Cardiac muscle cell (in vitro differentiated cells and primary cell): ENCODE measurements at places on chromosomes 4 and X. TPM values are rescaled to one million over a fixed set of nuclear protein-coding genes. Genes with fewer than 3 reads are reported as not detected.

Gene MTTP
- 0.69 and 2.5 TPM in 2 replicates for total RNA-seq

Gene TRPC5OS
- total RNA-seq: 0.04 TPM in 1 of 2 replicates, not detected in the other

Gene ARSJ
- 0.30 and 0.85 TPM in 2 replicates for total RNA-seq

Gene CD40LG
- total RNA-seq: not detected in 2 replicates

Gene MSMO1
- 65.8 and 170 TPM in 2 replicates for total RNA-seq

Gene TACR3
- total RNA-seq: not detected in 2 replicates

Gene NKX3-2
- 0.39 and 0.45 TPM in 2 replicates for total RNA-seq

Gene BEX5
- 6.3 and 10.6 TPM in 2 replicates for total RNA-seq

Gene CEP135
- 2.4 and 5.5 TPM in 2 replicates for total RNA-seq

DNA sequence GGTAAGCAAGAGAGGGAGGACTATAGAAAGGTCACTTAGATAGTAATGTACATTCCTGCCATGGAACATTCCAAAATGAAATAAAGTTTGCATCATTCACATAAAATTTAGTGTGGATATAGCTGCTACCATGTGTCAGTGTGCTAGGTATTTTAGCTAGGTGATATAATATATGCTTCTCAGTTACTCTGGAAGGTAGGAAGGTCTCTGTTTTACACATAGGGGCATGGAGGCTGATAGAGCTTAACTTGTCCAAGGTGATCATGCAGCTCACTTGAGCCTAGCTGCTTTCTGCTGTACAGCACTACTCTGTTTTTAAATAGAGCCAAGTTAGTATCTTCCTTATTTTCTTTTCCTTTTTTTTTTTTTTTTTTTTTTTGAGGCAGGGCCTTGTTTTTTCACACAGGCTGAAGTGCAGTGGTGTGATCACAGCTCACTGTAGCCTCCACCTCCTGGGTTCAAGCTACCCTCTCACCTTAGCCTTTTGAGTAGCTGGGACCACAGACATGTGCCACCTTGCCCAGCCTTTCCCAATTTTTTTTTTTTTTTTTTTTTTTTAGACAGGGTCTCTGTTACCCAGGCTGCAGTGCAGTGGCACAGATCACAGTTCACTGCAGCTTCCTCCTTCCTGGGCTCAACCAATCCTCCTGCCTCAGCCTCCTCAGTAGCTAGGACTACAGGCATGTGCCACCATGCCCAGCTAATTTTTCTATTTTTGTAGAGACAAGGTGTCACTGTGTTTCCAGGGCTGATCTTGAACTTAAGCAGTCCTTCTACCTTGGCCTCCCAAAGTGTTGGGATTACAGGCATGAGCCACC is 10.4 kb downstream of the AFF1 start:
- DNase-seq: no peak

DNA sequence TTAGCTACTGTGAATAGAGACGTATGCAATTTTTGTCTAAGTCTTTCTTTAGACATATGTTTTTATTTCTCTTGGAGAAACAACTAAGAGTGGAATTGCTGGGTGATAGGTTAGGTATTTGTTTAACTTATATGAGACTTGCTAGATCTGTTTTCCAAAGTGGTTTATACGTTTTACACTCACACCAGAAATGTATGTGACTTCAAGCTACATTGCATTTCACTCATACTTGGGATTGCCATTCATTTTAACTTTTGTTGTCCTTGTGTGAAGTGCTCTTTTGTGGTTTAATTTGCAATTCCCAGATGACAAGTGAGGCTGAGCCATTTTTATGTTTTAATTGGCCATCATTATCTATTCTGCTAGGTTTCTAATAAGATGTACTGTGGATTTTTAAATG is 817.2 kb downstream of the GLUD2 start:
- no peak for DNase-seq

DNA sequence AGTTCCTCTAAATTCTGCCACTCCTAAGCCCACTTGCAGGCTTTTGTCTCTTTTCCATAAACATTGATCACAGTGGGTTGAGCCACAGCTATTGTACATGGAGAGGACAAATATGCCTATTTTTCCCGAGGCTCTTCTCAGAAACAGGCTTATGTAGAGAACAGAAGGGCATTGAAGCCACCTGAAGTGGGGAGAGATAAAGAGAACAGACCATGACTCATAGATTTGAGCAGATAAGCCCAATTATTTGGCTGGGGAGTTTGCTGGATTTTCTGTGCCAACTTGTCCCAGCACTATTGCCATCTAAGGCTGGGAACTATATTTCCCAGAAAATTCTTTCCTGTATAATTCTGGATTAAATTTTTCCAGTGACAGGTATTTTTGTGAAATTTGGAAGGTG is 446.1 kb upstream of the RPS6KA3 start:
- DNase-seq: no peak

- no peak for DNase-seq
Observed at GRCh38 chr4:133623847-133624246, 474.8 kb downstream of the PCDH10 start.

DNA sequence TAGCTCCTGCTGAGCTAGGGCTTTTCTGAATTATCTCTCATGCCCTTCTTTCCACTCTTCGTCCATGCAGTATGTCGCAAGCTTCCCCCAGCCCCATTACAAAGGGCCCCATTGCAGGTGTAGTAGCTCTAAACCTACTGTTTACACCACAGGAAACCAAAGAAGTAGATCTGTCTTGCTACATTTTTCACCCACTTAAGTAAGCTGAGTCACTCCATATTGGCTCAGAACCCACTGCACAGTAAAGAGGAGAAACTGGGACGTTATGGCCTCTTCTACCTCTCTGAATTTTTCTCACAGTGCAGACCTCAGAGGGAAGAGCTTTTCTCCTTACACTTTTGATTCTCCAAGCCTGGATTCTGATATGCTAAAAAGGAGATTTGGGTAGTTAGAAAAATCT is 200.2 kb downstream of the SMARCA1 start:
- DNase-seq: no peak

DNA sequence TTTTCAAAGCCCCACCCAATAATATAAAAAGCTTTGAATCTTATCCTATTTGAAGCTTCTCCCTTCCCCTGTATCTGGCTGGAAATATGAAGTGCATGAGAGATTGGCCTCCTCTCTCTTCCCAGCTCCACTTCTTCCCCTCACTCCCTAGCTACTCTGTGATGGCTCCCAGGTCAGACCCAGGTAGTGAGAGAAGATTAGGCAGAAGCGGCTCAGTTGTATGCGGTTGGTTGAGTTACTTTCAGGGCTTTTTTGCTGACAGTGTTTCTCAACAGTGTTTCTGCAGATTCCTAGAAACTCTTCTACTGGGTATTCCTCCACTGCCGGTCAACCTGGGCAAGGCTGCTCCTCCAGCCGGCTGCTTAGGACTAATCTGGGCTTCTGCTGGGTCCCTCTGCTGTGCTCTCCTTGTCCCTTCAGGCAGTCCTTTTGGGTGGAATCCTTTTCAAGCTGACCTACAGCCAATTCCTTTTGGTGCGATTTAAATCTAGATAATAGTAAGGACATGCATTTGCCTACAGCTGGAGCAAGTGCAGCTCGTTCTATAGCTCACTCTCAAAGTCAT is 87.4 kb upstream of the SLC7A11 start:
- DNase-seq: no peak

GRCh38 chrX:109709129-109709631 is 23.9 kb downstream of the ACSL4 start:
- DNase-seq: peak; percentile 68

- DNase-seq: no peak
Observed at GRCh38 chr4:2072971-2073807, 14.1 kb downstream of the NAT8L start.

GRCh38 chr4:120703908-120704307 is 218.6 kb downstream of the PRDM5 start:
- DNase-seq: no peak

GRCh38 chr4:148270630-148271029 is 171.6 kb downstream of the NR3C2 start:
- no peak for DNase-seq

GRCh38 chrX:124475358-124475757 is 129.0 kb downstream of the SH2D1A start:
- no peak for DNase-seq

DNA sequence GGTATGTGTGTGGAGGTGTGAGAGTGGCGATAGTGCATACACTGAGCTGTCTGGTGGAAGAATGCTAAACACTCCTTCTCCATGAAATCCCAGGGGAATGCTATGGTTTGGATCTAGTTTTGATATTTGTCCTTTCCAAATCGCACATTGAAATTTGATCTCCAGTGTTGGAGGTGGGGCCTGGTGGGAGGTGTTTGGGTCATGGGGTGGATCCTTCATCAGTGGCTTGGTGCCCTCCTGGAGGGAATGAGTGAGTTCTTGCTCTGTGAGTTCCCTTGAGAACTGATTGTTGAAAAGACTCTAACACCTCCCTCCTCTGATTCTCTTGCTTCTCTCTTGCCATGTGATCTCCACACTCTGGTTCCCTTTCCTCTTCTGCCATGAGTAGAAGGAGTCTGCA is 114.1 kb upstream of the HHIP start:
- no peak for DNase-seq

DNA sequence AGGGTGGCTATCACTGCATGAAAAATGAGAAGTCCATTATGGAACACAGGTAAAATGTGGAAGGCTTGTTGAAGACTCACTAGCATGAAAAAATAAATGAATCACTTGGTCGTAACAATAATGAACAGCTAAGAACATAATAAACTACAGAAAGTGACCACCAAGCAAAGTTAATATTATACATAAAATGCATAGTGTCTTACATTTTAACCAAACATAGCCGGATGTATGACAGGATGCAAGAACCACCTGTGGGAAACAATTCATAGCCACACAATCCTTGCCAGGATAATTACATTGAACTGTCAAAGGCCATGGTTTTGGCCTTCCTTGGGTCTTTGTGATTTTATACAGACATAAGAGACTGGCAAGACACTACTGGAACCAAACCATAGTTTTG is 81.9 kb upstream of the ATXN3L start:
- DNase-seq: no peak

- peak; percentile 11 for DNase-seq
Observed at GRCh38 chr4:102439812-102440211, 61.3 kb upstream of the NFKB1 start.

DNA sequence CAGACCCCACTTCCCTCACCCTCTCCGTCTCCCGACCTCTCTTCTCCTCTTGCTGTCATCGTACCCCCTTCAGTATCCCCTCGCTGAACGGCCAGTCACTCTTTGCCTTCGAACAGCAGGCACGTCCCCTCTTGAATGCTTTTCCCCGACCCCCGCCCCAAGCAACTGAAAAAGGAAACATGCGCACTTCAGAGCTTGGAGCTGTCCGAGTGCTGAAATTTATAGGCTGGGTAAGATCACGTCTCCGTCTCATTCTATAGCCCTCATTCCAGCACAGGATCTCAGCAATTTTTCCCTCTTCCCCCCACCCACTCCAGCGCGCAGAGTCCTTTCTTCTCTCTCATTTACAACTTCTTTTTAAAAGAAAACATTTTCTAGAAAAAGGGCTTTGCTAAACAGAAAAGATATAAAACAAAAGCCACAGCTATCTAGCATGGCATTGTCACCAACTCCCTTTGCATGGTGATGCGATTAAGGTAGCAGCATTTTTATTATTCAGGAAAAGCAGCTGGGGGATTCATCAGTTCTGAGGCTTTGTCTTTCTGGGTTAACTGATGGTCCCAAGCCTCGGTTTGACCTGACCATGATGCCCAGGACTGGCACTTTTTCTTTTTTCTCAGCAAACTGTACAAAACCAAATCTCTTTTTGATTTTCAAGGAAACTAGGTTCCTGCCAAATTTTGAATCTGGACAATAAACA is at the start of gene GLRA2:
GLRA2 (plus strand) TSS at position 247 of the 700 bp plus-strand sequence. CDS start 522 bp downstream, outside the sequence.
- peak; percentile 6 for DNase-seq

DNA sequence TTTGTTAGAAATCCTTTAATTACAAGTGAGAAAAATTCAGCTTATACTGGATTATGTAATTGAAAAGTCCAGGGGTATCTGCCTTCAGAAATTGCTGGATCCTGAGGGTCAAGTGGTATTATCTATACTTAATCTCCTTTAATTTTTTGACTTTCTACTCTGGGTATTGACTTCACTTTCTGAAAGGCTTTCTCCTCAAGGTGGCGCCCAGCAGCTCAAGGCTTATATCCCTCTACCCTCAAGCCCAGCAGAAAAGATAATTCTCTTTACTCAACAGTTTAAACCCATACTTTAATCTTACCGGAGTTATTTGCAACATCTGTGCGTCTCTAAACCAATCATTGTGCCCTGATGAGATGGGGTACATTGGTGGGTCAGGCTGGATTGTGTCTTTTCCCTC is 129.5 kb downstream of the LARP7 start:
- DNase-seq: peak; percentile 43

DNA sequence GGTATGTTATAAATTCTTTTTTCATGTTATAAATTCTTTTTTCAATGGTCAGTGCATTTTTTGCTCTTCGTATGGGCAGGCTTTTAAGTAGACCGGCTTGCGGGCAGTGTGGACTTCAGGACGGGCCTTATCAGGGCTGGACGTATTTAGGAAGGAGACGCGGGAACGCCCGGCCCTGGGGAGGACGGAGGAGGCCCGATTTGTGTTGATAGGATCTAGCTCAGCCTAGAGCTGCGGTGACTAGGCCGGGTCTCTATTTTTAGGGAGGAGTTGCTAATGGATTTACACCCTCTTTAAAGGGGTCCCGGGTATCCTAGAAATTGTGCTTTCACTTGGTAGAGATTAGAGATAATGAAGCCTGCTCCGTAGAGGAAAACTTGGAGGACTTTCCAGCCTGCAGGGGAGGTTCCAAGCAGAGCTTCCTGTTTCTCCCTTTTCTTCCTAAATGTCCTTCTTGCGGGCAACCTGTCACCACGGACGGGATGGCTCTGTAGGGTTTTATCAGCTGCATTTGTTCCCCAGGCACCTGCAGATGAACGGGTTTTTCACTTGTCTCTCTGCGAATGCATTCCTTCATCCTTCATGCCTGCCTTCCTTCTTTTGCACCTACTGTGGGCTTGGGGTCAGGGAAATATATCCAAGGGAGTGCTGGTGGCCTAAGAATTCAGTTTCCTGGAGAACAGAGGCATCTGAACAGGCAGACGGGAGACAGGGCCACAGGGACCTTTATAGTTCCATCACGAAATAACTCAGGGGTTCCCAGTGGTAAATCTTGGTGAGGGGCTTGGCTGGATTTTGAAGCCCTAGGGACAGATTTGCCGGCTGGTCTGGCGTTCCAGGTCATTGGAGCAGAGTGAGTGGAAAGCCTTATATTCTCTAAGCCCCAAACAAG is 1.4 kb downstream of the CD99 start:
- peak; percentile 72 for DNase-seq

DNA sequence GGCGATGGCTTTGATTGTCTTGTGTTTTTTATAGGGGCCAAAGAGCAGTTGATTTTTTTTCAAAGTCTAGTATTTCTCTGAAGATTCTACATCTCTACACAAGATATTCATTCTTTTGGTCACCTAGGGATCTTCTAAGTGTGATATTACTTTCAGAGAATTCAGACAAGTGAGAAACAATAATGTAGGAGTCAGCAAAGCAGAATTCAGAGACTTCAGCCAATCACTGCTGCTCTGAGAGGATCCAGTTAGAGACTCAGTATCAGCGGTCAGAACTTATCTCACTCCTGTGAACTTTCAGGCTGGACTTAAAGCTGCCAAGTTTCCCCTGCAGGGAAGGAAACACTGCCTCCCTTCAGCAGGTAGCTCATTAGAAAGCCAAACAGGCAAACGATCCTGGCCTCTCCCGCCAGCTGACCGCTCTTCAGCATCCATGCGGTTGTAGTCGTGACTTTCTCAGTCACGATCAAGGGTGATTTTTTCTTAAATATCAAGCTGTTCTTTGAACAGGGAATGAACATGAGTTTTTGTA is 59.2 kb downstream of the NSUN7 start:
- no peak for DNase-seq

- no peak for DNase-seq
Observed at GRCh38 chr4:1081689-1082040, 31.7 kb downstream of the RNF212 start.
